ENCODE measurements at places on chromosomes 16 and 17.

- no peak for DNase-seq
These were observed 25.6 kb upstream of the TAC4 start for GRCh38 chr17:49873466-49873865.

GRCh38 chr17:35243561-35244340 lies 879 bp downstream of the SLFN5 start:
- DNase-seq: no peak

DNA sequence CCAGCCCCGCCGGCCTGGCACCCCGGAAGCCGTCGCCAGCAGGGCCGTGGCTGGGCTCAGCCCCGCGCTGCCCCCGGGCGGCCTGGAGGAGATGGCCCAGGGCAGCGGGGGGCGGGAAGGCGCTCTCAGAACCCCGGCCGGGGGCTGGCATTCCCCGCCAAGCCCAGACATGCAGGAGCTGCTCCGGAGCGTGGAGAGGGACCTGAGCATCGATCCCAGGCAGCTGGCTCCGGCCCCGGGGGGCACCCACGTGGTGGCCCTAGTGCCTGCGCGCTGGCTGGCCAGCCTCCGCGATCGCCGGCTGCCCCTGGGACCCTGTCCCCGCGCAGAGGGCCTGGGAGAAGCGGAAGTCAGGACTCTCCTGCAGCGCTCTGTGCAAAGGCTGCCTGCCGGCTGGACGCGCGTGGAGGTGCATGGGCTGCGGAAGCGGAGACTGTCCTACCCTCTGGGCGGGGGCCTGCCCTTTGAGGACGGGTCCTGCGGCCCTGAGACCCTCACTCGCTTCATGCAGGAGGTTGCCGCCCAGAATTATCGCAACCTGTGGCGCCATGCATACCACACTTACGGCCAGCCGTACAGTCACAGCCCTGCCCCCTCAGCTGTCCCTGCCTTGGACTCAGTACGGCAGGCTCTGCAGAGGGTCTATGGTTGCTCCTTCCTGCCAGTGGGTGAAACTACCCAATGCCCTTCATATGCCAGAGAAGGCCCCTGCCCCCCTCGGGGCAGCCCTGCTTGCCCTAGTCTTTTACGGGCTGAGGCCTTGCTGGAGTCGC lies 551 bp downstream of the WDR81 start:
- no peak for DNase-seq

DNA sequence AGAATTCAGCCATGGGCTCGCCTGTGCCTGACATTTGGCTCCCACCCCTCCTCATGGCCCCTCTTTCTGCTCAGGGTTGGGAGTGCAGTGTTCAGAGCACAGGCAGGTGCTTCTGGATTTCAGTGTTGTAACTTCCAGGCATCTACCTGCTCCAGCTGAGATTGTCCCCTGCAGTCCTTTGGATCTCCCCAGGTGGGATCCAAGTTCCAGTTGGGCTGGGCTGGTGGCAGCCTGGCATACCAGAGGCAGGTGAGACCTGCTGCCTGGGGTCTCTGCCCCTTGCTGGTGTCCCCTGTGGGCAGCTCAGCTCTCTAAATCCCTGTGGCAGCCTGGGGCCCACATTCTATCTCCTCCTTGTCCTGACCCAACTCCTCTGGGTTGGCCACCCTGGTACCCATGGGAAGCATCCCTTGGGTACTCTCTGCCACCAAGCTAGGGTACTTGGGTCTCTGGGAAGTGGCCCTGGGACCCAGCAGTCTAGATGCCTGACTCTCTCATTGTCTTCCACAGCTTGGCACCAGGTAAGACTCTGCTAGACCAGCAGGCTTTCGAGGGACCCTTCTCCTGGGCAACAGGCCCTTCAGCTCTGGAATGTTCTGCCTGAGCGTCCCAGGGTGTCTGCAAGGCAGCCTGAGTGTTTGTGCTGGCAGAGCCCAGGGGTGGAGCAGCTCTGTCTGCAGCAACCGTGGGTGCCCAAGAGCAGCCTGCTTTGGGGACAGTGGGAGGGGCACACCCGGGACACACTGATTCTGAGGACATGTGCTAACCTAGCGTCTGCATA lies 42.5 kb downstream of the DNAH17 start:
- DNase-seq: no peak

- DNase-seq: no peak
These were observed 17.5 kb downstream of the SLFN12L start for GRCh38 chr17:35519906-35520442.

Measured in GM12864 (cell line).